ENCODE measurements at places on chromosomes 4 and X. TPM values are rescaled to one million over a fixed set of nuclear protein-coding genes. Genes with fewer than 3 reads are reported as not detected.

The RNF128 gene
- total RNA-seq = not detected

The GRPEL1 gene
- total RNA-seq = 35.4 TPM

The SLC10A4 gene
- not detected for total RNA-seq

The MAGEA10 gene
- total RNA-seq = not detected

The ADH6 gene
- not detected for total RNA-seq

The PPARGC1A gene
- not detected for total RNA-seq

DNA sequence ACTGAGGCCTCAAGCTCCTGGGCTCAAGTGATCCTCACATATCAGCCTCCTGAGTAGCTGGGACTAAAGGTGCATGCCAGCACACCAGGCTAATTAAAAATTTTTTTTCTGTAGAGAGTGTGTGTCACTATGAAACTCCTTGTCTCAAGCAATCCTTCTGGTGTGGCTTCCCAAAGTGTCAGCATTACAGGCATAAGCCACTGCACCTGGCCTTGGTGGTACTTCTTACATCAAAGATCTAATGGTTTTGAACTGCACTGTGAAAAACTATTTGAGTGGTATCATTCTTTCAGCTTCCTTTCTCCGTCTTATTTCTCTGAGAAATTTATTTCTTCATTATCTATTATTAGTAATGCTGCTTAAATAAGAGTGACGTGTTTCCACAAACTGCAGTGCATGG, 98.5 kb downstream of the UNC5C start:
- no peak for DNase-seq

- DNase-seq = no peak
Measured at GRCh38 chr4:168433571-168433970, 46.7 kb downstream of the DDX60L start.

DNA sequence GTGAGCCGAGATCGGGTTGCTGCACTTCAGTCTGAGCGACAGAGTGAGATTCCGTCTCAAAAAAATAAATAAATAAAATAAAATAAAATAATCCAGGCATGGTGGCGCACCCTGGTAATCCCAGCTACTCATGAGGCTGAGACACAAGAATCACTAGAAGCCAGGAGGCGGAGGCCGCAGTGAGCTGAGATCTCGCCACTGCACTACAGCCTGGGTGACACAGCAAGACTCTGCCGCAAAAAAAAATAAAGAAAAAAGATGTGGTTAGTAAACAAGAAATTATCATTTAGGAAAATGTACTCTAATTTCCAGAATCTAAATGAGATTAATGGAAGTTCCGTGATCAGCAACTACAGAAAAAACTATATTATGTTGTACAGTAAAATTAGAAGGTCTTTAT, 14.5 kb upstream of the LRBA start:
- no peak for DNase-seq

GRCh38 chr4:109701566-109702410, 1.5 kb downstream of the CASP6 start:
- no peak for DNase-seq

- no peak for DNase-seq
Measured at GRCh38 chr4:183139972-183140570, 41.0 kb downstream of the WWC2 start.

GRCh38 chr4:89416960-89417359, 109.4 kb upstream of the GPRIN3 start:
- no peak for DNase-seq

DNA sequence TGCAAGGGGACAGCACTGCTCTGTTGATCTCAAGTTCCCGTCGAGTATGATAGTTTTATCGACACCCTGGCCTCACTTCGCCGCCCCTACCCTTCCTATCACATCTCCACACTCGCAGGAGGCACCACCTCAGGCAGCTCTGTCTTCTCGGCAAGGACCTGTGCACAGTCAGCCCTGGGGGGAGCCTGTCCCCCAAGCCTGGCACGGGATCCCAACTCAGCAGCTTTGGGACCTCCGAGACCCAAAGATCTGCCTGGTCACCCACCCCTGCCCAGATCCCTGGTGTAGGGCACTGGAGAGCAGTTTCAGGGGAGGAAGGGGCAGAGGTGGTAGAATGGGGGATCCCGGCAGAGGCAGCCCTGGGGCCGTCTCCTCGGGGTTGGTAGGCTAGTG, 18.0 kb upstream of the UBA1 start:
- DNase-seq = no peak

DNA sequence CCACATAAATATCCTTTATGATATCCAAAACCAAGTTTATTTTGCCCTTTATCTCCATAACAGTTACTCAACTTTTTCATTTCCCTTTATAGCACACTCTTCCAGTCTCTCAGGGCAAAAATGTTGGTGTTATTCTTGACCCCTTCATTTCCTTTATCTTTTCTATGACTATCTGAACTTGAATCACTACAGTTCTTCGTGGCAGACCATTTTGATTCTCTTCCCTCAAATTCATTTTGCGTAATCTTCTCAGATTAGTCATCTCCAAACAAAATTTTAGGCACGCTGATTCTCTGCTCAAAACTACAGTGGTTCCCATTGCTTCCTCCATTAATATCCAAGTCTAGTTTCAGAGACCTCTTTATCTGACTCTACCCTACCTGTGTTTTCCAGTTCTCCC, 26.1 kb downstream of the RUFY3 start:
- DNase-seq = no peak

DNA sequence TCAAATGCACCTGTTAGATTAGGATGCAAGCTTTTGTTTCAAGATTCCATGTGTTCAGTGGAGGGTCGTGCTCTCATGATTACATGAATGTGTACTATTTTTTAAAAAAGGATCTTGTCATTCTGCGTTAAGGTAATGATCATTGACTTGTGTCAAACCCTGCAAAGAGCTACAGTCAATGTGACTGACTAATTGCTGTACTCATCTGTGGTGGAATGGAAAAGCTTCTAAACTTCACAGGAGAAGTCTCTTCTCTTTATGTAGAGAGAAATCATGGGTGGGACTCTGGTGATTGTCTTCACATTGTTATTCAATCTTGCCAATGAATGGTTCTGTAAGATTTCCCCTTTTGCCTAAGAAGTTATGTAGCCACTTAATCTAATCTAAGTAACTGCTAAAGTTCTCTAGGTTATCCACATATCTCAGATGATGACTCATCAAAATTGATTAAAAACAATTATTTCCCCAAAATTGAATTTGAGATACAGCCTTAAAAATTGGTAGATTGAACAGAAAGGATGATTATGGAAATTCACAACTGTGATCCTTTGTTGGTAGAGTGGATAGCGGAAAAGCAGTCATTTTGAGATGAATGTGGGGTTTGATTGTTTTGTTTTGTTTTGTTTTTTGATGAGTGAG, 6.7 kb downstream of the MAGEE1 start:
- no peak for DNase-seq

- DNase-seq = peak; percentile 49
Measured at GRCh38 chr4:82851885-82852750, 38.8 kb downstream of the SEC31A start.

DNA sequence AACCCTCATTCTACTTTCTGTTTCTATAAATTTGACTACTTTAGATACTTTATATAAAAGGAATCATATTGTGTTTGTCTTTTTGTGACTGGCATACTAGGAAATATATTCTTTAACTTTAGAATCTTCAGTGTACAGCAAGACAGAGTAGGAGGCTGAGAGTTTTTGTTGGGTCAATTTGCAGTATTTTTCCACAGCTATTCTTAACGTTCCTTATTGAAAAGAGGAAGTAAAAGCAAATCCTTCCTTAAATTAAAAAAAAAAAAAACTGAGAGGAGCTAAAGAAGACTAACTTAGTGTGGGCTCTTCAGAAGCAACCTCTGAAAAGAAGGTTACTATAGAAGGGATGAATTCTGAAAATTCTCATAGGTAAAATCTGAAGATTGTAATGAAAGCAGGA, 1194.6 kb downstream of the ADGRL3 start:
- DNase-seq = no peak

- DNase-seq = no peak
Measured at GRCh38 chr4:111174331-111174730, 551.5 kb upstream of the PITX2 start.

DNA sequence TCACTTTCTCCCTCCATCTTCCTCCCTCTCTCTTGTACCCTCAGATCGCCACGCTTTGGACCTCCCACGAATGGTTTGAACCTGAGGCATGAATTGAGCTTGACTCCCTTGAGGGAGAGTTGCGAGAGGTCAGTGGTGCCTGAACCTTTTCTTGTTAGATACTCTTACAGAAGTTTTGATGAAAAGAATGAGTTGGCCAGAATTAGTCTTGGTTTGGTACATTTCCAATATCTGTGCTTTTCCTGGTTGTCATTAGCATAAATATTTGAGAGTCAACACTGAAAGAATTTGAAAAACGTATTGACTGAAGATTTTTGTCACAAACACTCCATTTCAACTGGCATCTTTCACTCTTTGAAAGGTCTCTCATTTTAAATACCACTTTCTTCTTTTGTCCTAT, 510.6 kb upstream of the DIPK2B start:
- DNase-seq = no peak

DNA sequence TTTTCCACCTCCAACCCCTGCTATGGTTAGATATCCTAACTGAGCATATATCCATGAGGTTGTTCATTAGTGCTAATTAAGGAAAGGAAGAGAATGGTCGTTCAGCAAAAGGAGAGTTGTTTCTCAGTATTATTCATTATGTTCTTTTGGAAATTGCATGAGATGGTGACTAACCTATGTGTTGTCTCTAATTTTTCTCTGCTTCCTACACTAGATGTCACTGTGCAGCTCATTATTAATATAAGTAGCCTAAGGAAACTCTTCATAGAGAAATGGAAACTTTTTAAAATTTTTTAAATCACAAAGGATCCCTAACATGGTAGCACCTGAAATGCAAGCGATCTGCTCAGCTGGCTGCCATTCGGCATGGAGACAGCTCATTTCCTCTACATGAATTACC, 67.7 kb upstream of the FAM9A start:
- no peak for DNase-seq

DNA sequence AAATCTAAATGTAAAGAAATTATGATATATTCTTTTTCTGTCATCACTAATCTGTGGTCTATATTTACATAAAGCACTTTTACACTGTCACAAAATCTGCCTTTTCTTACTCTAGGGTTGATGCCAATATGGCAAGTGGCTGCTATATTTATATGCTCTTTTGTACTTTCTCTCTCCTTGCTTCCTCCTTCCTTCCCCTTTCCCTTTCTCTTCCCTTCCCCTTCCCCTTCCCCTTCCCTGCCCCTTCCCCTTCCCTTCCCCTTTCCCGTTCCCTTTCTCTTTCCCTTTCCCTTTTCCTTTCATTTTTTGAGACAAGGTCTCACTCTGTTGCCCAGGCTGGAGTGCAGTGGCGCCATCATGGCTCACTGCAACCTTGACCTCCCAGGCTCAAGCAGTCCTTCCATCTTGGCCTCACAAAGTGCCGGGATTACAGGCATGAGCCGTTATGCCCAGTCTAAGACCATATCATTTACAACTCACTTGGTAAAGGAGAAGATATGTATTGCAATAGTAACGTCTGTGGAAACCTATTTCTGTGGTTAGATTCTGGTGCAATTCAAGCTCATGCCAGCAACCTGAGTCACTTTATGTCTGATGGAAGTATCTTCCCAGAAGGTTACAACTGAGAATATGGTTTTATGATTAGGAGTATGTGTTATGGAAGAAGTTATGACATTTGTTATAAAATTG, 13.9 kb upstream of the PLAC8 start:
- DNase-seq = no peak

DNA sequence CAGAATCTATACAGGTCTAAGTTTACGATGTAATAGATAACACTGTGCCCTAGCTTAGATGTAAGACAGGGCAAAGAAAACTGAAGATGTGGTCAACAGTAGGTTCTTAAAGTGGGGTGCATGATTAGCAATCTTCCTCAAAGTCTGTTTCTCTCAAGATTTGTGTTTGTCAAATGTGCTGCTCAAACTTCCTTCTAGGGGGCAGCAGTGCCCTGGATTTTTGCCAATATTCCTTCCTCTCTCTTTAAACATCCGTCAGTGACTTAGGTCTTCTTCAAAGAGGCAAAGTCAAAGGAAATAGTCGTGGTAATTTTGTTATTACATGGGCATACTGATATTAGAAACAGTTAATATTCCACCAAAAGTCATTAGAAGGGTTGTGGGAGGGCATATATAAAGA, 4.2 kb upstream of the PDHA2 start:
- DNase-seq = no peak

DNA sequence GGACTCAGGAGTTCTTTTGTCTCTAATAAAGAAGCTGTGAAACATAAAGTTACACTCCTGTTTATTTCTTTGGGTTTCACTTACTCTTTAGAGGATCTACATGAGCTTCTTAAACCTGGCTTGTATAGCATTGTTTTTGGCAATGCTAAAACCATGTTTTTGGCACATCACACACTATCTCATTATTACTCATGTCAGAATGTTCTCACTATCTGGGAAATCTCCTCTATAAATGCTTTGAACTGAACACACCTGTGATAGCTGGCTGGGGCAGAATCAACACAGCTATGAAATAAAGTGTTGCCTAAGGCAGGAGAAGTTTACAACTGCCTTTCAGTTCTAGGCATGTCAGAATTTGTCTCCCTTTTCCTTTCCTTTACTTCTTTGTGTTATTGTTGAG, 52.6 kb downstream of the SULT1B1 start:
- no peak for DNase-seq

- no peak for DNase-seq
Measured at GRCh38 chr4:74661427-74662201, 132.7 kb downstream of the BTC start.

DNA sequence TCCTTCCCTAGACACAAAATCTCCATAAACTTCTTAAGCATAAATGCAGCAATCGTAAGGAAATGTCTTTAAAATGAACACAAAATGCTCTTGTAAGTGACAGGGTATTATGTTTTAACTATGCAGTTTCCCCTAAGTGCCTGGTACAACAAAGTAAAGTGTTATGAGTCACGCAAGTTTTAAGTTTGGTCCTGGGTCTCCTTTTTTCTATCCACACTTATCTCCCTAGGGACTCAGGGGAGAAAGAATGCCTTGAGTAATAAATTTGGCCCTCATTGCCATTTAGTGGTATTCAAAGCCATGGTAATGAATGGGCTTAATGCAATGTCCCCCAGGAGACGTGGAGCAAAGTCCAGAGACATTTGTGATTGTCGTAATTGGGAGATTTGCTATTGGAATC, 149.1 kb downstream of the MAGEB17 start:
- no peak for DNase-seq

DNA sequence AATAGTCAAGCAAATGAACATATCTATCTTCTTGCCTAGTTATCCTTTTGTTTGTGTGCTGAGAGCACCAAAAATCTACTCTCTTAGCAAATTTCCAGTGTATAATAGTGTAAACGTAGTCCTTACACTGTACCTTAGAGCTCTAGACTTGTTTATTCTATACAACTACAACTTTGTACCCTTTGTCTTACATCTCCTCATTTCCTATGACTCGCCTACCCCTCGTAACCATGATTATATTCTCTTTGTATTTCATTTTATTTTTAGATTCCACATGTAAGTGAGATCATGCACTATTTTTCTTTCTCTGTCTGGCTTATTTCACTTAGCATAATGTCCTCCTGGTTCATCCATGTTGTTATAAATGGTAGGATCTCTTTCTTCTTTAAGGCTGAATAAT, 37.6 kb downstream of the MAGEB5 start:
- DNase-seq = no peak

Data from activated CD4-positive, alpha-beta T cell treated with anti-CD3 and anti-CD28 coated beads, Interleukin-2, amount 10 ng/mL, durations not matched to agents 7 days and 5 days (primary cell).